Activated T-cell treated with anti-CD3 and anti-CD28 coated beads, Interleukin-2, amount 50 U/mL, for 4 hours (primary cell): ENCODE measurements at places on chromosomes 7 and 10. TPM values are rescaled to one million over a fixed set of nuclear protein-coding genes. Genes with fewer than 3 reads are reported as not detected.

DNA sequence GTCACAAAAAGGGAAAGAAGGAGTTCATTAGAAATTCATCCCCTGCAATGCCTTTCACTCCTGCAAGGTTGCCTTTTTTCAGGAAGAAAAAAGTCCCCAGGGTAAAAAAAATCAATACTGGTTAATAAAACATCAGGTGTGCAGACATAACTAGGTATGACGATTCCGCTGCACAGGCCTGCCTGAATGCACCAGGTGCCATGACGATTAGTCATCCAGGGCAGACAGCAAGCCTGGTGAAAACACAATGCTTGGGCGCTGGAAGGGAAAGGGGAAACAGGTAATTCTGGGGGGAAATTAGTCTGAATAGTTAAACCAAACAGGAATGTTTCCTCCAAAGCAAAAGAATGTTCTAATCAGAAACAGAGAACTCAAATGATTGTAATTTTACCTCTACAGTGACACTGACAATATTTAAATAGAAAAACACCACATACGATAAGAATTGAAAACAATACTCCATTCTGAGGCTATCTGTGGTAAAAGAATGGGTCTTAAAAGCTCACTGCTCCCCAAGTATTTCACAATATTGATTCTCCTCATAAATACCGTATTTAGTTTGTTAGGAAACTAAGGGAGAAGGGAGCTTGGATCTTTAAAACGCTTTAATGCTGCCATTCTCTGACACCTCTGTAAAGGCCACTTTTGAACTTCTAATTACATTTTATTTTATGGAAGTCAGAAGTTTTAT, 45.2 kb downstream of the VPS41 start:
- no peak for DNase-seq

Gene MYPN
- not detected for total RNA-seq

- no peak for DNase-seq
Measured at GRCh38 chr7:74479961-74480829, 26.5 kb downstream of the GTF2IRD1 start.

- no peak for DNase-seq
Measured at GRCh38 chr10:71782221-71782916, 9.0 kb upstream of the VSIR start.

DNA sequence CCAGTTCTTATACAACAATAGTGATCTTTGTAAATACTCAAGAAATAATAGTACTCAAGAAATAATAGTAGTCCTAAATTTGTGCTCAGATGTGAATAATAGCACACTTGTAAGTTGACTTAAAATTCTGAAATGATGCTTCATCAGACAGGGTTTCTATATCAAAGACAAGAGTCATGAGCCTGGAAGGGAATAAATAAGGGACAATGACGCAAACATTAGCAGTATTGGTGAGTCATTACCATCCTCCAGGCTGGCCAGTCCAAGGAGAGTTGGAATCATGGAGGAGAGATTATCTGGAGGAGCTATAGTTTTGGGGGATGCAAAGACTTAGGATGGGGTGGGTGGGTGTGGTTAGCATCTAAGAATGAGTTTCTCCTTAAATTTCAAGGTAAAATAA, 6.1 kb upstream of the SH3PXD2A start:
- no peak for DNase-seq

Gene VWDE
- total RNA-seq: 0.25 TPM

Gene MCMBP
- total RNA-seq: 135 TPM

- no peak for DNase-seq
Measured at GRCh38 chr10:7277867-7278266, 133.0 kb downstream of the SFMBT2 start.

DNA sequence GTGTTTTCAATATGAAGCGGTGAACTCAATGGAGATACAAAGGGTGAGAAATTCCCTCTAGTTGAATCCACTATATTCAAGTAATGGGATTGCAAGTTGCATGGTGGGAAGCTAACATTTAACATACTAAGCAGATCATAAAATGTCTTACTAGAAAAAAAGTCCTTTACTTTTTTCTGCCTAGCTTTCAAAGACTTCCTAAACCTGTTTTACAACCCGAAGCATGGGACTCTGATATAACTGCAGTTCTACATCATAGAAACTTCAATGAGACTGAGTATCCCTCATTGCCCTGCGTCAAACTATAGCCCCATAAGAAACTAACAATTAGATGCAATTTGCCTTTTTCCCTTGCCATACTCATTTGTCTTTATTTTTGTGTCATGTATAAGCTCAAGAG, 179.9 kb downstream of the RTKN2 start:
- DNase-seq: no peak

- no peak for DNase-seq
Measured at GRCh38 chr7:116317907-116318306, 107.6 kb downstream of the TES start.

DNA sequence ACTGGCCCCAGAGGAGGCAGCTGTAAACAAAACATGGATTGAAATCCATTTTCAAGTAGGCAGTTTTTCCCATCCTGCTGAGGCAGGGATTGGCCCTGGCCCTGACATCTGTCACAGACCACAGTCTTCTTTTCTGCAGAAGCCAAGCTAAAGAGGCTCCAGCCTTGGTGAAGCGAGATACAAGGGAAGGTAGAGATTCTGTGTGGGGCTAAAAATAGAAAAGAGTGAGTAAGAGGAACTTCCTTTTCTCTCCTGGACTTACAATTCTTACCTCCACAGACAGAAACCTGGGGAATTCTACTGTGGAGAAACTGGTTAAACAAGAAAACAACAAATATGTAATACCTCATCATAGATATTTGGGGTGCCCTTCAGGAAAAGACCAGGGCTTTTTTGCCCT, 624.8 kb upstream of the FZD8 start:
- no peak for DNase-seq

Gene LMBR1
- 36.2 TPM for total RNA-seq

- DNase-seq: no peak
Measured at GRCh38 chr10:79342811-79343561, 4.3 kb upstream of the PPIF start.

DNA sequence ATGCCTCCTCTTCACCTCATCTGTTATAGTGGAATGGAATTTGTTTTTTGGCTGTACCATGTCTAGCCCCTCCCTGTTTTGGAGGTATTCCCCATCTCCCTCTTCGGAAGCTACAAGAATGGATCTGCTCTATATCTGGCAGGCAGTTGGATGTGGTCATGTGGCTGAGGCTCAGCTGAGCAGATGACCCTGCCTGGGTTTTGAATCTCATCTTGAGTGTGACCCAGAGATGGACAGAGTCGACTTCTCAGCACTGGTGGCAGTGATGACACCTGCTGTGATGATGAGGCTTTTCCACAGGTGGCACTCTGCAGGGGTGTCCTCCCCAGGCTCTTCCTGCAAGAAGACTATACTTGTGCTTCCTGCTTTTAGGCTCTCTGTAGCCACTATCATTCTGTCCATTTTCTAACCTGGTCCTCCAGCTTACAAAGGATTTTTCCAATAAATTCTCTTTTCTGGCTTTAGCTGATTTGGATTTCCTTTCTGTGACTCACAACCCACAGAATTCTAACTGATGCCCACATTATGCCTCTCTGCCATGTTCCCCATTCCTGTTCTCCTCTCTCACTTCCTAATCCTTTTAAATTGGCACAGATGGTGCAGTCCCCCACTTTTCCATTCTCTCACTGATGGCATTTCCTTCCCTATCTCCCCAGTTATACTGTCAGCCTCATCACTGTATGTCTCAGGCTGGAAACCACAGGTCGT, 7.5 kb upstream of the ARHGAP22 start:
- DNase-seq: no peak

DNA sequence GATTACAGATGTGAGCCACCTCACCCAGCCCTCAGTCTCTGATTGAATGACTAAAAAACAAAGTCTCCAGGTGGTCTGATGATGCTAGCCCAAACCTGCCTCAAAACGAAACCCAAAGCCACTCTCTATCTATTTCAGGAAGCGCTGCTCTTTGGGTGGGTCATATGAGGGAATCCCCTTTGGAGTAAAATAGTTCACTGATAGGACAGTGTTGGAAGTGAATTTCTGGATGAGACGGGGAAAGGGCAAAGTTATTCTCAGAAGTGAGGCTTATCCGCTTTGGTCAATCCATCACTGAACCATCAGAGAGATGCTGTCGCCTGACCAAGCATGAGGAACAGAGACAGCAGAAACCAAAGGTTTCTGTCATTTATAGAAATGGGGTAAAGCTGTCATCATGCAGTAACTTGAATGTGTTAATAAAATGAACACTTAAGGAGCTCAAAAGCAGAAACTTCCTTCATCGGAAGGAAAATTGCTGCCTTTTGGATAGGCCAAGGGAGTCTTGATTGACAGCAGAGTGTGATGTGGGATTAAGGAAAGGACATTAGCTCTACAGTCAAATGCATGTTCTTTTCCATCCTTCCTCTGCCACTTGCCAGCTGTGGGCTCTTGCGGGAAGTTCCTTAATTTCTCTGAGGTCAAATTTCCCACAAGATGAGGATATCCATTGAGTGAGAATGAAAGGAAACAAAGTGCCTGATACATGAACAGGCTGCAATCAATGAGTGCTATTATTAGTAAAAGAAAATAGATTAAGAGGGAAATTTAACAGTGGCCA, 64.9 kb upstream of the C1QL3 start:
- no peak for DNase-seq

DNA sequence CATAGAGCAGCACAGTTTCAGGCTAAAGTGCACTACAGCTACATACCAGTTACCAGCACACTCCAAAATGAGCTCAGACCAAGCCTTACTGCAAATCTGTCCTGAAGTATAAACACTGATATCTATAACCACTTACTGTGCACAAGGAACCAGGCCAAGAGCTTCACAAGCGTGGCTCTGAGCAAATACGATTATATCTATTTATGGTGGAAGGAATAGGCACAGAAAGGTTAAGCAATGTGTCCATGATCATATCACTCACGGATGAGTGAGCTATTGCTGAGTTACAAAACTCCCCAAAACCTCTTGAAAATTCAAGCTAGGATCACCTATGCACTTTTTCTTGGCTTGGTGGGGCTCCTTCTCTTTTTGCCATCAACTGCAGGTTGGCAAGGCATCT, 84.9 kb downstream of the GPAM start:
- no peak for DNase-seq

- DNase-seq: no peak
Measured at GRCh38 chr10:55348534-55348933, 547.5 kb upstream of the PCDH15 start.

Gene ZNF853
- 2.2 TPM for total RNA-seq
